ENCODE measurements at places on chromosomes 12 and 14.

GRCh38 chr12:130655010-130655409 lies 61.1 kb downstream of the RIMBP2 start:
- no peak for DNase-seq

DNA sequence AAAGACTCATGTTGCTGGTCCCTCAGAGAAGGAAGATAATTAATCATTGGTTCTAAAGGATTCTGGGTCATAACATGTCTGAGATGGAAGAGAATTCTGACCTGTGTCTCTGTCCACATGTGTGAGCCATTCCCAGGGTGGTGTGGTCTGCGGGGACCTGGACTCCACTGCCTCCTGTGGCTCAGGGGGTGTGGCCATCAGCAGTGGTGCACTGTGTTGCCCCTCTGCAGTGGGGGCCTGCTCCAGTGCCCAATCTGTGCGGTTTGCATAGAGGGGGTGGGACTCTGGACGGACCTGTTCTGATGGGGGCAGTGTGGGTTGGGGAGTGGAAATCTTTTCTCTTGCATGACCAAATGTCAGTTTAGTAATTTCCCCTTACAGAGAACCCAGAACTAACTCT lies 13.5 kb downstream of the KRT85 start:
- DNase-seq: no peak

DNA sequence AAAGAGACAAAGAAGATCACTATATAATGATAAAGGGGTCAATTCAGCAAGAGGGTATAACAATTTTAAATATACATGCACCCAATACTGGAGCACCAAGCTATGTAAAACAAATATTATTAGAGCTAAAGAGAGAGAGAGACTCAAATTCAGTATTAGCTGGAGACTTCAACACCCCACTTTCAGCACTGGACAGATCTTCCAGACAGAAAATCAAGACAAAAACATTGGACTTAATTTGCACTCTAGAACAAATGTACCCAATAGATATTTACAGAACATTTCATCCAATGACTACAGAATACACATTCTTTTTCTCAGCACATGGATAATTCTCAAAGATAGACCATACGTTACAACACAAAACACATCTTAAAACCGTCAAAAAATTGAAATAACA lies 81.0 kb downstream of the KLHL28 start:
- no peak for DNase-seq

- DNase-seq: no peak
These were observed 525.4 kb downstream of the TMEM121 start for GRCh38 chr14:106051796-106052195.

- DNase-seq: no peak
These were observed 53.0 kb upstream of the ANP32D start for GRCh38 chr12:48419116-48419935.

- no peak for DNase-seq
These were observed 388.6 kb downstream of the BCAT1 start for GRCh38 chr12:24560192-24560775.

DNA sequence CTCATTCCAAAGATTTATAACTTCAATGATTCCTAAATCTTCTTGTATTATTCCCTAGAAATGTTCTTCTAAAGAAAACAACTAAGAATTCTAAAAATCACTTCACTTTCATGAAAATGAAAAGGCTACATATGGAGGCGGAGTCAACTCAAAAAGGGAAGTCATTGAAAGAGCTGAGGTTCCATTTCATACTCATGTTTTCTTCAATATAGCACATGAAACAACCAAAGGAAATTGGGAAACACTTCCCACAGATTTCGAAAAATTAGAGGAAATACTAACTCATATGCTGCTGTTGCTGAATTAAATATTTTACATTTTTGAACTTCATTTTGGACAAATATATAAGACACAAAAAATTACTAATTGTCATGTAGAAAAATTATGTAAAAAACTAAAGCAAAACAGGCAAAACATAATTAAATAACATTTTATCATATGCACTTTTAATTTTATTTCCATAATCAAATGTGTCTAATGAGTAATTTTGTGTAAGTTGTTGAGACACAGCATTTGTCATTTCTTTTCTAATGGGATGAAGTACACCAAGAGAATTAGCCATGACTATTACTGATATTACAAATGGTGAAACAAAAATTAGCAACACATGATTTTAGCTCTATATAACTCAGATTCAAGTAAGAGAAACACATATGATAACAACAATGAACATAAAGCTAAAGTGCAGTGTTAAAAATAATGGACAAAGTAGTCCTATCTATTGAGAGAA lies at the start of gene CD163:
TSS of gene CD163 (minus strand) at position 92 of the 730 bp plus-strand sequence. CDS start at position 5, 87 bp downstream.
- no peak for DNase-seq

GRCh38 chr12:105102673-105103072 lies 4.9 kb upstream of the WASHC4 start:
- DNase-seq: no peak

GRCh38 chr12:61254225-61254624 lies 1006.0 kb upstream of the USP15 start:
- DNase-seq: no peak

GRCh38 chr12:8870586-8870985 lies 43.7 kb upstream of the PHC1 start:
- DNase-seq: no peak

- DNase-seq: no peak
These were observed 24.5 kb downstream of the KTN1 start for GRCh38 chr14:55604488-55604887.

DNA sequence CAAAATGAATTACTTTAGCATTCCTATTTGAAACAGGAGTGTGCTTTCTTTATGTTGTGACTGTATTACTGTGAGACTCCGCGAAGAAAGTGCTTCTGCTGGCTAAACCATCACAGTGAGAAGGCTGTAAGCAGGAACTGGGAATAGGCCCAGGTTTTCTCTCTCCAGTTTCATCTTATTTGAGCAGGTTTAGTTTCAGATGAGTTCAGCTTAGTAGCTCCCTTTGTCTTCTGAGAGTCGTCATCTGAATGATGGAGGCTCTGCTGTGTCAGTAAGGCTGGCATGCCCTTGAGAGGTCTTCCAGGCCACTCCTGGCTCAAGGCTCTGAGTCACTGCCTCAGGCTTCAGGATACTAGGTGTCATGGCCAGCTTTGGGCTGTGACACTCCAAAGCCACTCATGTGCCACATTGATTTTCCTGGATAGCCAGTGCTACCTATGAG lies 205.6 kb upstream of the RGS6 start:
- DNase-seq: no peak

DNA sequence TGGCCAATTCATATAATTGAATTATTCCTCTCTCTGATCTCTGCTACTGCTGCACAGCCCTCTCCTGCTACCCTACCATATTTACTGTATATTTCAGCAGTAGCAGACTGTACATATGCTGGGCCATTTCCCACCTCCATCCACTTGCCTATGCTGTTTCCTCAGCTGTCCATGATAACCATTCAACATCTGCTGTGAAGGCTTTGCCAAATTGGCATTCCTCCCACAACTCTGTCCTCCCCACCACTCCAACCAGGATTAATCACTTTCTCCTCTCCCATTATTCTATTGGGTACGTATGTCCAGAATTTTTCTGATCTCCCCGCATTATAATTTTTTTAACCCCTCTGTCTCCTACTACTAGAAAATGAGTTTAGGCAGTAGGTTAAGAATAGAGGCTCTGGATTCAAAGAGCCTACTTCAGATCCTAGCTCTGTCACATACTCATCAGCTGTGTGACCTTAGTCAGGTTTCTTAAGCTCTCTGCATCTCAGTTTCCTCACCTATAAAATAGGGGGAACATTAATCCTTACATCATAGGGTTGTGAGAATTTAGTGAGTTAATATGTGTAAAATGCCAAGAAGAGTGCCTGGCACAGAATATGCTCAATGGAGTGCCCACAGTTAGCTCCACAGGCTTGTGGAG lies 123.3 kb downstream of the KICS2 start:
- no peak for DNase-seq

DNA sequence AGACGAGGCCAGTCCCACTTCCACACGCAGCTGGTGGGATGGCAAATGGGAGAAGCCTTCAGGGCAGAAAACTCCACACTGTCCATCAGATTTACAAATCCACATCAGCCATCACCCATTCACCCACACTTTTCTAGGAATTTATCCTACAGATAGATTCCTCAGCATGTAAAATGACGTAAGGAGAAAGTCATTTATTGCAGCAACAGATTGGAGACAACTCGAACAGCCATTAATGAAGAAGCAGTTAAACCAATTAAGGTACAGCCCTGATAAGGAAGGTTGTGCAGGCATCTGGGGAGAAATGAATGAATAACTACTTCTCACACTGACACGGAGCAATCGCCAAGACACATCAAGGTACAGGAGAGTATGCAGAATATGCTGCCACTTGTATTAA lies 26.2 kb downstream of the PRKAB1 start:
- DNase-seq: no peak

GRCh38 chr12:113155646-113156045 lies 6.1 kb downstream of the CFAP73 start:
- DNase-seq: no peak
